ENCODE measurements at places on chromosomes 5 and 9.
A peak's percentile ranks its signal among the peaks of the same experiment; 100 is the strongest.

DNA sequence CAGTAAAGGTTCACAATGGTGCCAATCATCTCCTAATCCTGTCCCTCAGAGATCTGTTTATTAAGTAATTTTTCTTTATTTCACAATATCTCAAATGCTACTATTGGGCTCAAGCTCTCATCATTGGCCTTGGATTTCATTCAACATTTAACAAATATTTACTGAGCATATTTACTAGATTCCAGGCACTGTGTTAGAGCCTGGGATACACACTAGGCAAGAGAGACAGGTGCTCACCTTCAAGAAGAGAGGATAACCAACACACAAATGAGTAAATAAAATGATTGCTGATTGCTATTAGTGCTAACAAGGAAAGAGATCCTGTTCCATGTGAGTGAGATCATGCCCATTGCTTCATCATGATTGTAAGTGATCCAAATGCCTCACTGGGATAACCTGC is 27.4 kb downstream of the PPP2R2B start:
- DNase-seq: no peak

GRCh38 chr5:6393596-6394194 is 15.3 kb upstream of the MED10 start:
- no peak for DNase-seq

DNA sequence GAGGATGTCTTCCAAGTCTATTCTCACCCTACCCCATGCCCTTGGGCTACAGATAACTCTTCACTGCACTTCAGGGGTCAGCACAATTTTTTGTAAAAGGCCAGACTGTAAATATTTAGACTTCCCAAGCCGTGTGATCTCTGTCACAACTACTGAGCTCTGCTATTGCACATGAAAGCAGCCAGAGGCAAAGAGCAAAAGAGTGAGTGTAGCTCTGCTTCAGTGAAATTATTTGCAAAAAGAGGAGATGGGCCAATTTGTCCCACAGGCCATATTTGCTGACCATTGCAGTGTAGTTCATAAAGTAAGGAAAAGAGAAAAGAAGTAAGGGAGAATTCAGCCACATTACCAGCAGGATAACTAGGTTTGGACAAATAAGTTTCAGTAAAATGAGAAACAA is 7.0 kb upstream of the MOCS2 start:
- DNase-seq: no peak

GRCh38 chr5:130720355-130720754 is 444.7 kb downstream of the HINT1 start:
- DNase-seq: no peak

GRCh38 chr9:112050544-112051475 is 124.3 kb downstream of the SUSD1 start:
- no peak for DNase-seq

DNA sequence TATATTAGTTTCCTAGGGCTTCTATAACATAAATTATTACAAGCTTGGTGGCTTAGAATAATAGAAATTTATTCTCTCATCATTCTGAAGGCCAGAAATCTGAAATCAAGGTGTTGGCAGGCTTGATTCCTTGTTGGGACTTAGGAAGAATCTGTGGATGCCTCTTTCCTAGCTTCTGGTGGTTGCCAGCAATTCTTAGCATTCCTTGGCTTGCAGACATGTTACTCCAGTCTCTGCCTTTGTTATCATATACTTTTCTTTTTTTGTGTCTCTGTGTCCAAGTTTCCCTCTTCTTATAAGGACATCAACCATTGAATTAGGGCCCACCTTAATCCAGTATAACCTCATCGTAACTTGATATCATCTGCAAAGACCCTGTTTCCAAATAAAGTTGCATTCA is 31.4 kb downstream of the CTNNA1 start:
- DNase-seq: no peak

GRCh38 chr5:103774721-103775120 is 212.1 kb upstream of the NUDT12 start:
- no peak for DNase-seq

DNA sequence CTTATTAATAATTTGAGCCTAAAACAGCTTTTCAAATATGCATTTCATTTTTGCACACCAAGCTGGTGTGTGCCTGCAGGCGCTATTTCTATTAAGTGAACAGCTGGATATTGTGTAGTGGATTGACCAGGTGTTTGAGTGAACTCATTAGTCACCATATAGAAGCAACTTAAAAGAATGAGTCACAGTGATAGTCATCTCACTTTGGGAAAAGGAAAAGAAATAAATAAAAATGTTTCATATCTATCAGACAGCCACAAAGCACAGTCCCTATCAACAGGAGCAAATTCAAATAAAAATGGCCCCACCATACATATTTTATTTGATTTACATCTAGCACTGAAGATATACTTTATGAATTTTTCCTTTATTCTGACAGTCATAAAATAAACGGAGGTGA is 456.5 kb upstream of the CDH9 start:
- no peak for DNase-seq

DNA sequence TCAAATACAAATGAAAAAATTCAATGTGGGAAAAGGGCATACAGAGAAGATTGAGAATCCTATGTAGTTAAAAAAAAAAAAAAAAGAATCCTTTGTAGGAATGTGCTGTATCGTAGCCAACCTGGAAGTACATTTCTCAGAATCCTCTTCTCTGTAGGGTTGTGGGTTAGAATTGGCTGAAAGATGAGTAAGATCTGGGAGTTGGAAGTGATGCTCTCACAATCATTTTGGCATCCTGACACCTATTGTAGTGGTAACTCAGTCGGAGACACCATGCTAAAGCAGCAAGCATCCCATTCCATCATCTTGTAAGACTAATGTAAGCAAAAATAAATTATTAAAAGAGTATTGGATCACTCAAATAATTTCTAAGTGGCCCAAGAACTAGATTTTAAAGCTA is 30.6 kb downstream of the MRPL22 start:
- DNase-seq: no peak

DNA sequence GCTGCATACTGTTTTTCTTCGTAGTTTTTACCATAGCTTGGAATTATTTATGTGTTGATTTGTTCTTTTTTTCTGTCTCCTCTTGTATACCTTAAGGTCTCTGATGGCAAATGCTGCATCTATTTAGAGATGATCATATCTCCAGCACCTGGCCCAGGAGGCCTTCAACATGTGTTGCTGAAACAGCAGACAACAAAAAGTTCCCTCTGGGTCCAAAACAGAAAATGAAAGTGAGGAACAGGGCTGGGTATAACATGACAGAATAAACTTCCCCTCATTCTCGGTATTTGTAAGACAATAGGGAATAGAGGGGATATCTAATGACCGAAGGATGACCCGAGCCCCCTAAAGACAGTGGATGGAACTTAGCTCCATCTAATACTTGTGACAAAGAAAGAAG is 22.7 kb upstream of the PCSK1 start:
- DNase-seq: no peak

GRCh38 chr5:149134778-149135500 is 6.4 kb upstream of the ABLIM3 start:
- no peak for DNase-seq

DNA sequence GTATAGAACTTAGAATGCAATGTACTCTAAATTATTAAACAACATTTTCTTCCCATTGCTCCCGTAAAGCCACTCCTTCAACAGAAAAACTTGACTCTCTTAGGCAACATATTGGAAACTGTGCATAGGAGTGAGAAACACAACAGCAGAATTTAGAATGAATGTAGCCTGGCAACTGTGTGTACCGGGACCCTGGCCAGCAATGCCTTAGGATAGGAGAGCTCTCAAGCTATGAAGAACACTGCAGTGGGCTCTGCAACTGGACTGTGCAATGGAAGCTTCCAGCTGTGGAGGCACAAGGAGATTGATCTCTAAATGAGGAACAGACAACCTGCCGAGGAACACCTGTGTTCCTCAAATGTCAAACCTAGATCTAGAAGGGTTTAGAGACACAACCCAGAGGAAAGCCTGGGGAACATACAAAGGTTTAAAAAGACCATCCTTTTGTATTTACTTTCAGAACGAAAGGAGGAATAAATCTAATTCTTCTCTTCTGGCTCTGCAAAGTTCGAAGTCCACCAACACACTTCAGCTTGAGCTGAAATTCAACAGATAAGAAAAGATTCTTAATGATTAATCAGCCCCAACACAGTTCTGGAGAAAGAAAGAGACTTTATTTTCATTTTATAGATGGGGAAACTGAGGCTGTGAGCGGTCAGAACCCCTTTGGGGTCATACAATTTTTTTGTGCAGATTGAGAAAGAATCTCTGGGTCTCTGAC is 51.5 kb upstream of the ARL15 start:
- DNase-seq: no peak

GRCh38 chr5:163580516-163580915 is 75.1 kb downstream of the MAT2B start:
- DNase-seq: no peak

- peak; percentile 55 for DNase-seq
Observed at GRCh38 chr9:124126648-124127646, 115.4 kb downstream of the LHX2 start.

- peak; percentile 12 for DNase-seq
Observed at GRCh38 chr9:129665389-129665775, at the start of gene PRRX2. PRRX2 (plus strand) TSS chr9:129665647; CDS start chr9:129665868, 221 bp downstream.

GRCh38 chr9:124940521-124940893 is 376 bp downstream of the GOLGA1 start:
- peak; percentile 3 for DNase-seq

GRCh38 chr5:133913413-133914155 is 54.8 kb downstream of the C5orf15 start:
- DNase-seq: no peak

DNA sequence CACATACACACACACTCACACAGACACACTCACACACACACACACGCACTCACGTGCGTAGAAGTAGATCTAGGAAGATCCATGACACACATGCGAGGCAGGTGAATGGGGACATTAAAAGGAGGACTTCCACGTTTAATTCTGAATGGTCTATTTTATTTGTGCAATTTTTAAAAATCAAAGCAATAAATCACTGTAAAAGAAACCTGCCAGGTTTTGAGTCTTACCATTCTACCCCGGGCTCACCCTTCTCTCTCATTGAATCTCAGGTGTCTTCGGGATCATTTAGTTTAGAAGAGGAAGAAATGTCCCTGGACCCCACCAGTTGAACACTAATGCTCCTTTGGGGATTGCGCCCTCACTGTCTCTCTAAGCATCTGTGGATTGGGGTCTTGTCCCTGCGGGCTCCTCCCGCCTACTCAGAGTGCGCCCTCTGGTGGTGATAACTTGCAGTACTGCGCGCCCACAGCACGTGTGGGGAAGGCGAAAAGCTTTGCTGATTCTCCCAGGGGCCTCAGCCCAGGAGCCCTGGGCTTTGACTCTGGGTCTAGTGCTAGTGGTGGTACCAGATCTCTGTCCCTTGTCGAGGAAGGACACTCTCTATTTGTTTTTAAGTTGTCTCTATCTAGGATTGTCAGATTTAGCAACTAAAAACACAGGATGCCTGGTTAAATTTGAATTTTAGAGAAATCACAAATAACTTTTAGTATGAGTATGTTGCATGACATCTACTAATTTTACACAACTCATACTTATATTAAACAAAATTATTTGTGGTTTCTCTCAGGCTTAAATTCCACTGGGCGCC is 34.8 kb downstream of the BOD1 start:
- peak; percentile 34 for DNase-seq

DNA sequence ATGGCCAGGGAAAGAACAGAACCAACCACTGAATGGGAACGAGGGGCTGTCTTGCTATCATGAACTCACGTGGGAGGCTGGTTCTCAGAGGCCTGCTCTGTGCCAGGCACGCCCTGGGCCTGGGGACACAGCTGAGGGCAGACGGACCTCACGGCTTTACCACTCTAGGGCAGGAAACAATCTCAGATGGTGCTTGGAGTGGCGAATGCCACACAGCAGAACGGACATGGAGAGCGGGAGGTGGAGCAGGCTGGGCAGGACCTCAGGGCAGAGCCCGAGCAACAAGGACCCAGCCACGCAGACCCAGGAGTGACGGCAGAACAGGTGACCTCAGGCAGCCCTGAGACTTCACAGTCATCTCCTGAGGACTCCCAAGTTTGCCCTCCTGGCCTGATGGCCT is 8.7 kb downstream of the TOR1A start:
- DNase-seq: no peak

GRCh38 chr9:109052416-109052815 is 39.1 kb upstream of the CTNNAL1 start:
- DNase-seq: no peak

DNA sequence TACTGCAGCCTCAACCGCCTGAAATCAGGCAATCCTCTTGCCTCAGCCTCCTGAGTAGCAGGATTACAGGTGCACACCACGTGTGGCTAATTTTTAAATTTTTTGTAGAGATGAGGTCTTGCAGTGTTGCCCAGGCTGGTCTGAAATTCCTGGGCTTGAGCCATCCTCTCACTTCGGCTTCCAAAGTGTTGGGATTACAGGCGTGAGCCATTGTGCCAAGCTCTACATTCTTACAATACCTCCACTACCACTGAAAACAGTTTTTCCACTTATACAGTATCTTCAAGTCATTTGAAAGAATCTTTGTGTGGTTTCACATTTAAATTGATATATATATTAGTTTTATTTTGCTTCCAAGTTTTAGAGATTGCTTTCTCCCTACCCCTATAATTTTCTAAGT is 42.6 kb downstream of the LARP1 start:
- DNase-seq: no peak

DNA sequence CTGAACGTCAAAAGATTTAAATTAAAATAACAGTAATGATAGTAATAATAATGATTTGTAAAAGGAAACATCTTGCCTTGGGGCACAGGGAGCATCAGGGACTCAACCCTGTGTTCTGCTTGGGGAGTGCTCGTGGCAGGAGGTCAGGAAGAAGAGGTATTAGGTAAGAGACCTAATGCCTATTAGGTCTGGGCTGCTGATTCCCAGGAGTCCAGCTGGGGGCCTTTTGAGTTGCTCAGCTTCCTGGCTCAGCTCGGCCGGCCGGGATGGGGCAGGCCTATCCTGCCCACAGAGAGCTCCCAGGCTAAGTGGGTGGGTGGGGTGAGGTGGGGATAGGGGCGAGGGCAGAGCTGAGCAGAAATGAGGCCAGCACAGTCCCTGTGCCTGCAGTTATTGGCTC is 17.5 kb downstream of the LMX1B start:
- no peak for DNase-seq

- no peak for DNase-seq
Observed at GRCh38 chr5:172499287-172499686, 45.0 kb upstream of the SH3PXD2B start.

DNA sequence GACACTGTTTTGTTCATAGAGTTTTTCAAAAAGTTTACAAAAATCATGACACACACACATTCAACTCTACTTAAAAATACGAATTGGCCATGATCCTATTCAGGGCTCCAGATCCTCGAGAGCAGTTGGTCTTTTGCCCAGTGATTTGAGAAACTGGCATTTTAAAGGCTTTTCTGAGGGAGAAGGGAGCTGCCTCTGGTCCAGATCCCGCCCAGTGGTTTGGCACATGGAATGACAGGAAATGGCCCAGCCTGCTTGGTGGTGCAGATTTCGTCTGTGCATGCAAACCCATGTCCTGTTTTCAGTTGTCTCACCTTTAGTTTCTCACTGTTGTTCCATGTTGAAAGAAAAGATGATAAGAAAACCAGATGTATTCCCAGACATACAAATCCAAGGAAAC is 3.6 kb downstream of the CAMK4 start:
- DNase-seq: no peak

DNA sequence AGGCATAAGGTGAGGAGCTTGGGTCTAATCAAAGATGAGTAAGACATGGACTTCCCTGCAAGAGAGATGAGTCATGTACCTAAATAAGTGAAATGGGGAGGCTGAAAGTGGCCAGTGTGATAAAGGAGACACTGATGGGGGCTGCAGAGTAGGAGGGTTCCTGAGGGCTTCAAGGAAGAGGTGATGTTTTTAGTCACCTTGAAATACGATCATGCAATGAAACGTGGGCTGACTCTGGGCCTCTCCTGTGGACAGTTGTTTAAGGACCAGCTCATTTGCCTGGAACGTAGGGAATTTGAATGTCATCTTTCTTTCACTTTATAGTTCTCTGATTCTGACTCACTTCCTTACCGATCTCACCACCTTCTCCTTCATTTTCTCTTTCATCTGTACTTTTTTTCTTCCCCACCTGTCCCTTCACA is 49.6 kb upstream of the CPLX2 start:
- DNase-seq: peak; percentile 16
